ENCODE measurements at places on chromosomes 3 and 15. TPM values are rescaled to one million over a fixed set of nuclear protein-coding genes. Genes with fewer than 3 reads are reported as not detected.
A peak's percentile ranks its signal among the peaks of the same experiment; 100 is the strongest.

GRCh38 chr3:140187656-140188221 is 252.8 kb downstream of the CLSTN2 start:
- DNase-seq, result no peak

Gene PPM1M
- 6.7 TPM for total RNA-seq

DNA sequence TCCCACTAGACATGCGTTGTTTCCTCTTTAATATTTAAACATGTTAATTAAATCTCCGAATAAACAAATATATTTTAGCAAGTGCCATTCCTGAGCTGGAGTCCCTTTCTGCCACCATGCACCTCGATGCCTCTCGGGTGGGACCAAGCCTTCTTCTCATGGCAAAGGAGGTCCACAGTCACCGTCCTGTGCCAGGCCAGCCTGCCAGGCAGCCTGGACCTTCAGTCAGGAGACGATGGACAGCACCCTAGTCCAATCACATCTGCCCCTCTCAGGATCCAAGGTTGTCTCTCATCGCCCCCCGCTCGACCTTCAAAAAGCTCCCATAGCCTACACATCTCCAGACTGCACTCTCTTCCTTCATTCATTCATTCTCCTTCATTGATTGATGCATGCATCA is 22.6 kb downstream of the NTRK3 start:
- DNase-seq, result no peak

GRCh38 chr3:187013159-187013716 is 82.9 kb downstream of the ST6GAL1 start:
- DNase-seq, result no peak

Gene CNTN3
- total RNA-seq, result 12.7 TPM

GRCh38 chr3:13289771-13290285 is 130.3 kb downstream of the NUP210 start:
- DNase-seq, result no peak

GRCh38 chr15:31399544-31400171 is 73.0 kb downstream of the KLF13 start:
- no peak for DNase-seq

Gene SUSD5
- 1.1 TPM for total RNA-seq

GRCh38 chr3:17307482-17307881 is 422.7 kb downstream of the PLCL2 start:
- DNase-seq, result no peak

GRCh38 chr3:14810070-14810791 is 8.5 kb upstream of the FGD5 start:
- no peak for DNase-seq

- DNase-seq, result no peak
Observed at GRCh38 chr3:50714946-50715345, 40.2 kb downstream of the DOCK3 start.

DNA sequence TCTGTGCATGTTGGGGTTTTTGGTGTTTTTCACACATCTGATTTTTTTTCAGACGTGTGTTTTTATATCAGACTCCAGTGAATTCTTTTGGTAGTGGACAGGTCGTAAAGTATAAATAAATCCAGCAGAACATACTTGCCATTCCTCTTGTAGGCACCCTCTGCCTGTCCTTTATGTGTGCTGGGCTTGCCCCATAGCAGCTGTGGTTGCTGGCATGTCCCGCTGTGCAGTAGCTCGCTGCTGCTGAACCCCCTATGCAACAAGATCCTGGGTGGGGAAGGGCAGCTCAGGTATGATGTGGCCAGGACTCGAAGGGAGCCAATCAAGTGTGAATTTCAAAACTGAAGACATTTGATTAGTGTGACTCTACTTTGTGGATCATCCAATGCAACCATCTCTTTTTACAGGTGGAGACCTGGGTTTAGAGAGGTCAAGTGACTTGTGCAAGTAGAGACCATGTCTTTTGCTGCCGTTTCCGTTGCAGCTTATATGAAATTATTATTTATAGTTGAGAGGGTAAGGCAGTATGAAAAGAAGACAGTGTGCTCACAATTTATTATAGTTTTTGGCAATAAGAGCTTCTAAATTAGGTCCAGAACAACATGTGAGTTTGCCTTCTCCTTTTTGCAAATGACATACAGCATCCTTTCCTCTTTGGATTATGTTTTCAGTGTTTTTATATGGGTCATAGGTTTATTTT is 350.8 kb upstream of the C2CD4B start:
- DNase-seq, result no peak

DNA sequence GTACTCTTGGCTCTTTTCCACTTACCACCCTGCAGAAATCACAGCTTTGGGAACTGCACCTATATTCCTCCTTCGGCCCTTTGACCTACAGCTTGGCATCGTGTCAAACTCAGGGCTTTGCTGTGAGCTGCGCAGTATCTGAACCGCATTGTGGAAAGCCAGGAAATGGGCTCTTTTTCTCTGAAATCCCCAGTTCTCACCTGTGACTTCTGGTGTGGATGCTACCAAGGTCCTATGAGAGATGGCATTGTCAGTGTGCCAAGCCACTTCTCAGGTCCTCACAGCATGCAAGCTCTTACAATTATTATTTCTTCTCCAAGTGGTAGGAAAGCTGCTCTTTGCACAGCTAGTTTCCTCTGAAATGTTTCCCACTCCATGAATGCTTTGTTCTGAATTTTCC is 450.6 kb upstream of the TBL1XR1 start:
- no peak for DNase-seq

GRCh38 chr3:134798681-134799311 is 3.7 kb downstream of the EPHB1 start:
- DNase-seq, result no peak

- no peak for DNase-seq
Observed at GRCh38 chr3:124234852-124235252, 242.9 kb upstream of the ROPN1 start.

- no peak for DNase-seq
Observed at GRCh38 chr3:46890132-46890531, 12.6 kb downstream of the PTH1R start.

DNA sequence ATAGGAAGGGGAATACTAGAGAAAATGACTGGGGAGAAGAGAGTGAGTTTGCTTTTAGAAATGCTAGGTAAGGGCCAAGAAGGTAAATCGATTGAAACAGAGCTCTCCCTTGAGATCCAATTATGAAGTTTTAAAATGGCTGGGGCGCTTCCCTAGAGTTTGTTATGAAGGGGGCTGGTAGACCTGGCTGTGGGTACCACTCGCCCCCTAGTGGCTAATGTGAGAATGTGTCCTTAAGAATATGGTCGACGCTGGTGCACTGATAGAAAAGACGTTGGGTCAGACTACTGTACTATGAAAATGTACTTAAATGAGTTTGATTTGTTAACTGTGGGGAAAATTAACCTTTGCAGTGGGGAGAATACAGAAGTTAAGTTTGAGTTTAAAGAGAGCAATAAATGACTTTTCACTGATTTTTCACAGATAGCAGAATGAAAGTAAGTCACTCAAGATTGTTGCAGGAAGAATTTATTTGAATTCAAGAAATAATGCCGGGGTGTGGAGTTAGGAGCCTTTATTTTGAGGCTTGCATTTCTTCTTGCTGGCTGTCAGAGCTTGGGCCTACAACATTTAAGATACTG is 9.2 kb downstream of the TMPRSS7 start:
- no peak for DNase-seq

Gene PCOLCE2
- total RNA-seq, result 2.2 TPM

DNA sequence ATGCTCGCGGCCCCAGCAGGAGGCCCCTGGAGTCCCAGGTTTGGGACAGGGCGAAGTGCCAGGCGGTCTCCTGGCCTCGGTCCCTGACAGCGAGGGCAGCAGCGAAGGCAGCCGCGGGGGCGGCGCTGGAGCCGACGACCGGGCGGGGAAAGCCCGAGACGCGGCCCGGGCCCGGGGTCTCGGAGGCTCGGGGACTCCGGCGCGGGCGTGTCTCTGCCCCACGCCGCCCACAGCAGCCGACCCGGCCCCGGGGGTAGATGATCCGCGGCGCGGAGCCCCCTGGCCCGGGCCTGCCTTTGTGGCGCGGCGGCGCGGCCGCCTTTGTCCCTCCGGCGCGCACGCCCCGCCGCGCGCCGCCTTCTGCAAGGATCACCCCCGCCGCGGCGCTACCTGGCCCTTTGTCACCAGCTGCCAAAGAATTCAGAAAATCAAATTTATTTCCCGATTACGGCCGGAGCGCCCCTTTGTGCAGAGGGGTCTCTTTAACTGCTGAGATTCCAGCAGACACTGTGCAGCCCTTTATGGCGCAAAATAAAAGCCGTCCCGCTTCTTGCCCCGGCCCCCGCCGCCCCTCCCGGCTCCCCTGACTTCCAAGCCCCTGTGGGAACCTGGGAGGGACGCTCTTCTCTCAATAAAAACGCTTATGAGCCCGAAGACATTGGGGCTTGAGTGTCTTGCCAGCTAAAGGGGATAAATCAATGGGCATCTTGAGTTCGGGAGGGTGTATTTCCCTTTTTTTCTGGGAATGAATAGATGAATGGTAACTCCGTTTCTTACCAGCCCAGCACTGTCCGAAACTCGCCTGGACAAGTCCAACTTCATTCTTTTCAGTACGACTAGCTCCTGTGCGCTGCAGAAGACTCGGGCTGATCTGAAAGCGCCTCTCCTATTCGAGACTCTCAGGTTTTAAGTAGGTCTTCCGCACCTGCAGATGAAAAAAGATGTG is 68.4 kb downstream of the HES1 start:
- DNase-seq, result peak; percentile 15

Gene SHQ1
- 26.5 TPM for total RNA-seq

Gene P2RY1
- 2.1 TPM for total RNA-seq

DNA sequence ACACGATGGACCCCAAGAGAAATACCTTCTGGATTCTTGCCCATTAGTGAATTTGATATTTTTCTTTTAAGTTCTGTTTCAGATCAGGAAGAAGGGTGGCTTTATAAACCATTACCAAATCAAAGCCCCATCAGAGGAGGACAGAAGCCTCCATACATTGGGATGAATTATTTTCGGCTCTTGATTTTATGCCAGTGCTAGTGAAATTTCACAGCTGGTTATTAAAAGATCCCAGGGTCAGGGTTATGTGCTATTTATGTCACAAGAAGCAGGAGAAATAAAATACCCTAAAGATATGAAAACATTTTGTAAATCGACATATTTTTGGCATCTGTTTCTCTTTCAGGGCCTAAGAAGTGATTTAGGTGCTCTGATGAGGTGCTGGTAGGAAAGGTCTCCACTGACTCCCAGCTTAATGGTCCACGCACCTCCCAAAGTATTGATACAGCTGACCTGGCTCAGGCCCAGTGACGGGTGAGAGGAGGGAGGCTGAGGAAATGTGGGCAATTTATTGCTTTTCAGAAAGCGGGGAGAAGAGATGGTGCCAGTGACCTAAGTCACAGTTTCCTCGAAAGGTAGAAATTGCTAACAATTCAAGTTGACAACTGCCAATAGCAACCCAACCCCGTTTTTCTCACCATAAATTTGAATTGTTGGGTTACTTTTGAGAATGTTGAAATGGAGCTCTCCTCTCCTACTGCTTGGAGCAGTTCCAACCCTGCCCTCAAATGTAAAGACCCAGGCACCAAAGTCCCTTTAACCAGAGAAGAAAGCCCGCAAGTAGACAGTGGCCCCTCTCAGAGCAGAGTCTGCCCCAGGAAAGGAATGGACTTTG is 315.6 kb upstream of the NR2E3 start:
- no peak for DNase-seq

DNA sequence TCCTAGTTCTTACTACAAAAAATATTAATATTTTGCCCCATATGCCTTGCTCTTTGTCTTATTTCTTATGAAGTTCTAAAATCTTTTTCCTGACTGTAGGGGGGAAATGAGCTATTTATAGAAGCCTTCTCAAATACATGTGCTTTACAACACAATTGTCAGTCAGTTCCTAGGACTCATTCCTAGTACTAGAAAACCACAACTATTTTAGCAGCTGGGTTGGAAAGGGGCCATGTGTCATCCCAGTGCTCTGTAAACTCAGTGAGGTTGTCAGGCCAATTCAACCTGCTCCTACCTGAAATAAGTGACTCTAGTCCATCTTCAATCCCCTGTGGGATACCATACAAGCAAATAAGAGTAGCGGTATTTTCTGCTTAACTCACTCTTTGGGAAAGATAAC is 153.8 kb downstream of the ULK4 start:
- no peak for DNase-seq
